ENCODE measurements at places on chromosomes 4 and X.

DNA sequence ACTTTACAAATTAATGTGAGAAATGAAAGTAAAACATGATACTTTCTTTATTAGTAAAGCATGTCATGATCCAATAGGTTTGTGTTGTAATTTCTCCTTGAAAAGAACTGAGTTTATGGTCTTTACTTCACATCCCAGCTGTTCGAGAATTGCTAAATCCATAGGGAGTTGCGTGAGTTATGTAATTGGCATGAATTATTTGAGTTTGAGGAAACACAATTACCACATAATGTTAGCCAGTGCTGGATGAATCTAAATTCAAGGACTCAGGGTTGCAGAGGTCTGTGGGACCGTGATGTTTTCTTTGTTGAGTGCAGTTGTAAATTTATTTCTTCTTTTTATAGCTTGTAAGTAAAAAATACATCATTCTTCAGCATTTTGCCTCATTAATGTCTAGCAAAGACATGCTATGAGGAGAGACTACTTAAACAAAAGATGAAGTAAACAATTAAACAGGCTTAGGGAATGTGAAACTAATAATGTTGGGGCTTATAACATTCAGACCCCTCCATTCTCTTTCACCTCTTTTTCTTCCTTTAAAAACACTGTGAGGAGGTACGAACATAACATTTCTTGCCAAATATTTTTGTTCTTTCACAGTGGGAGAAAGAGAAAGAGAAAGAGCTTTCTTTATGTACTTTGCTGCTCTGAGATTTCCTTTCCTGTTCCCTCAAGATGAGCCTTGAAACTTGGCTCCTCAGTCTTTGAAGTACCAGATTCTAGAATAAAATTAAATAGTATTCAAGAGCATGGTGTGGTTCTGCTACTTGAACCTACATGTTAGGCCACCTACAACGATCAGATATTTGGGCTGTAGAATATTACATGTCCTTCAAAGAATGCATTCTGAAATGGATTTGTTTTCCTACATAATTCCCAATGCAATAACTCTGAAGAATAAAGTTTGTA, 159.6 kb upstream of the ANK2 start:
- DNase-seq: no peak

- DNase-seq: no peak
These were observed 12.1 kb downstream of the FRG2 start for GRCh38 chr4:190014771-190015537.

GRCh38 chrX:48523682-48524081, 2.1 kb downstream of the EBP start:
- no peak for DNase-seq

DNA sequence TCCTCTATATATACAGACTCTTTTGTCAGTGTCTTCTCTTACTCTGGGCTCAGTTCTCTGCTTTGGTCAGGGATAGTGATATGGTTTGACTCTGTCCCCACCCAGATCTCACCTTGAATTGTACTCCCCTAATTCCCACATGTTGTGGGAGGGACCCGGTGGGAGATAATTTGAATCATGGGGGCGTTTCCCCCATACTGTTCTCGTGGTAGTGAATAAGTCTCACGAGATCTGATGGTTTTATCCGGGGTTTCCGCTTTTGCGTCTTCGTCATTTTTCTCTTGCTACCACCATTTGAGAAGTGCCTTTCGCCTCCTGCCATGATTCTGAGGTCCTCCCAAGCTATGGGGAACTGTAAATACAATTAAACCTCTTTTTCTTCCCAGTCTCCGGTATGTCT, 144.4 kb downstream of the GLUD2 start:
- DNase-seq: no peak

DNA sequence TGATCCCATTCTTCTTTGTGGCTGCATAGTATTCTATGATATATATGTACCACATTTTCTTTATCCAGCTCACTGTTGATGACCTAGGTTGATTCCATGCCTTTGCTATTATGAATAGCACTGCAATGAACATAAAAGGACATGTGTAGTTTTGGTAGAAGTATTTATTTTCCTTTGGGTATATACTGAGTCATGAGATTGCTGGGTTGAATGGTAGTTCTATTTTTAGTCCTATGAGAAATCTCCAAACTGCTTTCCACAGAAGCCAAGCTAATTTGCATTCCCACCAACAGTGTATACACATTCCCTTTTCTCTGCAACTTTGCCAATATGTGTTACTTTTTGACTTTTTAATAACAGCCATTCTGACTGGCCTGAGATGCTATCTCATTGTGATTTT, 278.3 kb downstream of the PCDH18 start:
- DNase-seq: no peak

DNA sequence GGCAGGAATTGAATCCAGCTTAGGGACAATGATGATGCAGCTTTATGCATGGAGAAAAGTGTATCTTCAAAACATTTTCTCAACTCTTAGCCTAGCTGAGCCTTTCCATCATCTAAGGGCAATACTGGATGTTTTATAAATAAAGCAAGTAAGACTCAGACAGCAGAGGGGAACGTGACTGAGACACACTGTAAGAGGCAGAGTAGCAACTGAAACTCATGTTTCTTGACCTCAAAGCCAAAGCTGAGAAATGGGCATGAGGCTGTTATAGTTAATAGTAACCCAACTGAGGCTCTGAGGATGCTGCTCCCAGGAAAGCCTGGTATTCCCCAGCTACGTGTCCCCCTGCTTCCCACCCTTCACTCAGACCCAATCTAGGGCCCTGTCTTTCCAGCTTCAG, 44.6 kb downstream of the ARHGEF9 start:
- DNase-seq: no peak

DNA sequence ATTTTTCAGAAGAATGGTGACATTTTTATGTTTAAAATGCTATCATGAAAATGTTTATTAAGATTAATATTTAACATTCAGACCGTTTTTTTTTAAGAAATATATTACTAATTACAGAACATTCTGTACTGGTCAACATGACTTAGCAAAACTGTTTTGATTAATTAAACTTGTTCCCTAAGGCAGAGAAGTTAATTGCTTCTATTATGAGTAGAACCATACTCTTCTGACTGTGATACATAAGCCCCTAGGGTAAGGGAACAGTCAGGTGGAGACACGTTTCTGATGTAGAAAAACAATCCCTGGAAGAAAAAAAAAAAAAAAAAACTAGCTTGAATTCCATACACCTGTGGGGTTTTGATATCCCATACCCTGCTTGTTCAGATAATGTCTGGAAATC, 97.4 kb downstream of the GPM6A start:
- DNase-seq: no peak

GRCh38 chr4:100175858-100176257, 14.4 kb downstream of the DDIT4L start:
- DNase-seq: no peak

DNA sequence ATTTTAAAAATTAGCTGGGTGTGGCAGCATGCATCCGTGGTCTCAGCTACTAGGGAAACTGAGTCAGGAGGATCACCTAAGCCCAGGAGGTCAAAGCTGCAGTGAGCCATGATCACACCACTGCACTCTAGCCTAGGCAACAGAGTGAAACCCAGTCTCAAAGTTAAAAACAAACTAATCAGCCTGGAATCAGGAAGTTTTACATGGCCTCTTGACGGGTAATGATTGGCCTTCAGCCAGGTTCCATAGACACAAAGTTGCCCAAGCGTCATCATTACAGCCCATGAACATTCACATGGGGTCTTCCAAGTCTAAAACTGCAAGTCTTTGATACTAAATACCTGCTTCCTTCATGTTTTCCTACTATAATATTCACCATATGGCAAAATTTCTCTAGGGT, 10.0 kb upstream of the RGN start:
- DNase-seq: no peak

DNA sequence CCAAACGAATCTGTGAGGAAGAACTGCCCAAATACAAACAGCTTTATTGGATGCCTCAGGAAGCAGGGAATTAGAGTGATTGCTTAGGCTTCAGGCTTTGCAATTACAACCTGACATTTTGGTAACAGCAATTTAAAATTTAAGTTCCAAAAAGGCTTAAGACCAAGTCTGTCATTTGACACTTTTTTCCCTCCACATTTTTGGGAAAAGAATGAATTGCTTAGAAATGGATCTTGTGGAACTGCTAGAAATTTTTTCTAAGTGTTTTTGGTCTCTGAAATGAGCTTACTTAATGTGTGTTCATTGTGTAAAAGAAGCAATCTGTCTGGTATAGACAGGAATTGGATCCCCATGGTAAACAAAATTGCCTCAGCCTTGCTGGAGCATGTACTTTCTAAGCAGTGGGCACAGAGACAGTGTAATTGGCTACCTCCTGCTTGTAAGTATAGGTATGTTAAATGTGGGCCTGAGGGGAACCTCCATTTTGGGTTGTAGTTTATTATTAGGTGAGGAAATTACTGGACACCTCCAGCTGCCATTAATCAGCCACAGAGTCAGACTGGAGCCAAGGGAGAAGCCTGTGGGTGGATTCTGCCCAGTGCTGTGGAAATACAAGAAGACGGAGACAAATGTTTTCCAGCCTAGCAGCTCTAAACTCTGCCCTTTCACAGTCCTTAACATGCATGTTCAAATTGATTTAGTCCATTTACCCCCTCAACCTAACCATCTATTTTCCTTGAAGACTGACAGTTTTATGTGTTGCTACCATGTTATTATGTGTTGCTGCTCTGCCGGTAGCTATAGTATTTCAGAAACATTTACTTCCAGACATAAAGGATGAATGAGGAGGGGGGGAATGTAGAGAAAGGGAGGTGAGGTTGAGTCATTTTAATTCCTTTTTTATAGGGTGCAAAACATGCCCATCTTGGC, 473.0 kb downstream of the SPRY1 start:
- DNase-seq: no peak

DNA sequence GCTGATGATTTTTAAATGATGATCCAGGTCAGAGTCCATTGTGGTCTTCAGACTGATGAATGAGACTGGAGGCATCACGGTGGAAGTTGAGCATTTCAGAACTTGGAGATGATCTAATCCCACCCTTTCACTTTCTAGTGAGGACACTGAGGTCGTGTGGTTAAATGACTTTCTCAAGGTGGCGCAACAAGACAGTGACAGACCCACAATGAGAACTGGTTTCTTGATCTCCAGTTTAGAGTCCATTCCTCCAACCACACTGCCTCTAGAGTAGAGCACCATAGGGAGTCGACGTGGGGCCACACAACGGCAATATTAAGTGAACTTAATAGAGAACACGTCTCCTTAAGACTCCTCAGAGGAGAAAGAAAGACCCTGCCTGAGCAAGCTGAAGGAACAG, 381.0 kb downstream of the UNC5C start:
- DNase-seq: no peak

- DNase-seq: no peak
These were observed 19.1 kb upstream of the ZXDA start for GRCh38 chrX:57929373-57929772.

DNA sequence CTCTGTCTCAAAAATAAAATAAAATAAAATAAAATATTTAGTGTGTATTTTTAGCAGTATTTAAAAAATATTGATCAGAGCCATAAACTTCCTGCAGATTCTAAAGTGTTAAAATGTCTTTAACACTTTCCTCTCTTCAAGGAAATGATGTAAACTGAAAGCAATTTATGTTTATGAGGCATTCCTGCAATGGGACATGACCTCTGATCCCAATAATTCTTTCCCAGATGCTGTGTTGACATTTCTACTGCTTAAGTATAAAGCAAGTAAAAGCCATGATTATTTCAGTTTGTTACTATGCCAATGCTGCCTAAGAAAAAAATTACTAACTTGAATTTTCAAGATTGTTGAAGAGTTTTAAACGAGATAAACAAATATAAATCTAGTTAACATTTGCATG, 29.0 kb downstream of the COQ2 start:
- DNase-seq: no peak

DNA sequence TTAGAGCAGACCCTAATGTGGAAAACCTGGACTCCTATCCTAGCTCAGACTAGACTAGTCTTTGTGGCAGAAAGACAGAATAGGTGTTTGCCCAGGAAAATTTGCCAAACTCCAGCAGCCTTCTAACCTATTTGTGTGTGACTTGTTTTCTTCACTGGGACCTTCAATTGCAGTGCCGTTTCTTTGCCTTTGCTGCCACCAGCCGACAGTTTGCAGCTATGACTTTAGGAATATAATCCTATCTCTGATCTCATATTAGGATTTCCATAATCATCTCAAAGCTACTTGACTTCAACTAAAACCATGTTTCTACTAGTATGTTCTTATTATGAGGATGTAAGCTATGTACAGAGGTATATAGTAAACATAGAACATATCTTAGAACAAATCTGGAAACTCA, 60.2 kb upstream of the PGAM4 start:
- DNase-seq: no peak

DNA sequence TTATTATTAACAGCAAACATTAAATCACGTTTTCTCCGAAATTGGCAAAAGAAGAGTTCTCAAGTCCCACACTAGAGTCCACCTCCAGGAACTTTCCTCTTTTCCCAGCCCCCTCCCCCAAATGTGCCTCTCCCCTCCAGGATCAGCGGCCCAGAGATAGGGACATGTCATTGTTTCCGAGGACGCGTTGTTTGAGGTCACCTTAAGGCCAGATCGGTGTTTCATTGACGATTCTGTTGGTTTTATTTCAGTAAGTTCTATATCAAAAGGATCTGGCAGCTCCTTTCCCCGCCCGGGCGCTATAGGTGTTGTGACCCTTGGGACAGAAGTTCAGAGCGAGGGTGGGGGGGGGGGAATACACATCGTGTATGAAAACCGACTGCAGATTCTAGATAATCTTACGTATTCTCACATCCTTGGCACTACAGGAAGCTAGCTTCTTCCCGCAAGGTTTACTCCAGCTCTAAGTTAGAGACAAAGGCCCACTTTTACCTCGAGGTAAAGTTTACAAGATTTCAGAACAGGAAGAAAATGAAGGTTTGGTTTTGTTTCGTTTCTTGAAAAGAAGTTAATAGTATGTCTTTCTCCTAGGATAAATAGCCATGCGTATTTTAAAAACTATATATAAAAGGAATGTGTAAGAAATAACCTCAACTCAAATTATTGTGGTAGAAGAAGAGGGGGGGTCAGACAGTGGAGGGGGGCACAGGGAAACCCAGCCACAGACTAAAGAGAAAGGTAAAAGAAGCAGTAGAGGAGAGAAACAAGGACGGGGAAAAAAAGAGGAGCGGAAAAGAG, 739 bp upstream of the MSX1 start:
- no peak for DNase-seq

DNA sequence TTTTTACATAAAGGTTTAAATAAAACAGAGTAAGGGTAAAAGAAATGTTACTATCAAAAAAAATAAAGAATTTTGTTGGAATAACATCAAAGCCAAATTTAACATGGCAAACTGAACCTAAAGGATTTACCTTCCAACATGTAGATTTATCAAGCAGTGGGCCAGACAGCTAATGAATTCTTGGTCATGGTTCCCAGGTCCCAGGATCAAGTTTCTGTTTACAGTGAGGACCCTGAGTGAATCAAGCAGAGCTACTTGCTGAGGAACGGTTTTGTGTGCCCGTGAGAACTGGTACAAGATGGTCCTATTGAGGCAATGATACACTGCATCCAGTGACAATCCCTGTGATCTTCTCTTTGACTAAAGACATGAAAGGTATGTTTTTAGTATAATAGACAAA, 157.1 kb downstream of the CDS1 start:
- DNase-seq: no peak
